ENCODE measurements at places on chromosomes 16 and 17. TPM values are rescaled to one million over a fixed set of nuclear protein-coding genes. Genes with fewer than 3 reads are reported as not detected.

The PRCD gene
- not detected for total RNA-seq

The SLFN12L gene
- not detected for total RNA-seq

The CRYBA1 gene
- total RNA-seq: not detected

The WFIKKN2 gene
- total RNA-seq: not detected

The KRT33A gene
- not detected for total RNA-seq

The ACSM2B gene
- not detected for total RNA-seq

The SLC52A1 gene
- 1.2 TPM for total RNA-seq

The HERPUD1 gene
- total RNA-seq: 89.3 TPM

The ZNF594 gene
- total RNA-seq: 1.6 TPM

The RNF157 gene
- 8.7 TPM for total RNA-seq

The PNMT gene
- not detected for total RNA-seq

The NUP88 gene
- total RNA-seq: 81.6 TPM

The KRTAP4-3 gene
- not detected for total RNA-seq

The ZFP3 gene
- 0.89 TPM for total RNA-seq

The FBXW10 gene
- 0.95 TPM for total RNA-seq

The ZFPM1 gene
- 7.7 TPM for total RNA-seq

The TTYH2 gene
- total RNA-seq: 2.1 TPM

The C17orf67 gene
- total RNA-seq: 2.3 TPM

The KRTAP4-9 gene
- not detected for total RNA-seq

The ASPA gene
- total RNA-seq: not detected

The LLGL2 gene
- 24.2 TPM for total RNA-seq

The CIBAR2 gene
- total RNA-seq: not detected

The CCDC40 gene
- 5.9 TPM for total RNA-seq

The GAST gene
- total RNA-seq: not detected

The JMJD6 gene
- total RNA-seq: 84.7 TPM

The LDHD gene
- 0.63 TPM for total RNA-seq

The CDRT4 gene
- 0.66 TPM for total RNA-seq

The IGFBP4 gene
- total RNA-seq: 2,033 TPM

The KIF18B gene
- total RNA-seq: 33.4 TPM

The KRT24 gene
- total RNA-seq: not detected

The HLF gene
- 0.34 TPM for total RNA-seq

The CDH5 gene
- total RNA-seq: 0.28 TPM

The GP2 gene
- total RNA-seq: not detected

The TBC1D3D gene
- total RNA-seq: not detected

The ZPBP2 gene
- not detected for total RNA-seq

Measured in A549 treated with DMSO at 1 μM for 4 hours (cell line).